ENCODE measurements at places on chromosomes 6 and 20. TPM values are rescaled to one million over a fixed set of nuclear protein-coding genes. Genes with fewer than 3 reads are reported as not detected.

The RIMS1 gene
- total RNA-seq = not detected

The ANKS1A gene
- 5.9 TPM for total RNA-seq

The GNAS-AS1 gene
- total RNA-seq = 1.7 TPM

The RBM24 gene
- total RNA-seq = 5.1 TPM

The BPI gene
- total RNA-seq = not detected

The AVP gene
- total RNA-seq = not detected

The CYP24A1 gene
- total RNA-seq = 0.12 TPM

The FAM184A gene
- 0.35 TPM for total RNA-seq

The TBP gene
- 20.6 TPM for total RNA-seq

The GCNT2 gene
- total RNA-seq = 34.4 TPM

The KHDRBS2 gene
- not detected for total RNA-seq

The SLC24A3 gene
- total RNA-seq = not detected

The CRISP3 gene
- total RNA-seq = not detected

The BPIFB1 gene
- not detected for total RNA-seq

The OOEP gene
- total RNA-seq = not detected

The HCK gene
- not detected for total RNA-seq

The KCNQ5 gene
- total RNA-seq = 0.84 TPM

The LINC00237 gene
- not detected for total RNA-seq

The FHL5 gene
- total RNA-seq = not detected

Data from NCI-H460 (cell line).